ENCODE measurements at places on chromosomes 7 and 10. TPM values are rescaled to one million over a fixed set of nuclear protein-coding genes. Genes with fewer than 3 reads are reported as not detected.

WNT8B gene
- 0.18 TPM for total RNA-seq

SPOCK2 gene
- 2.0 TPM for total RNA-seq

TSC22D4 gene
- 17.4 TPM for total RNA-seq

ANKRD61 gene
- not detected for total RNA-seq

GIMAP4 gene
- total RNA-seq, result 5.4 TPM

MAPK8 gene
- 18.4 TPM for total RNA-seq

FLNC gene
- total RNA-seq, result 0.79 TPM

HTR5A gene
- total RNA-seq, result not detected

SPDYE2B gene
- total RNA-seq, result not detected

KRIT1 gene
- 21.8 TPM for total RNA-seq

TMEM236 gene
- 0.22 TPM for total RNA-seq

OR2A5 gene
- total RNA-seq, result not detected

AKR1D1 gene
- total RNA-seq, result not detected

SPAG6 gene
- total RNA-seq, result 0.34 TPM

PLPP4 gene
- not detected for total RNA-seq

AMPH gene
- total RNA-seq, result 1.5 TPM

DPYSL4 gene
- 2.7 TPM for total RNA-seq

ACSM6 gene
- total RNA-seq, result 1.6 TPM

FOXP2 gene
- 10.4 TPM for total RNA-seq

PRSS2 gene
- total RNA-seq, result 81,565 TPM

TMEM196 gene
- 0.20 TPM for total RNA-seq

TMEM229A gene
- total RNA-seq, result 0.20 TPM

CFAP70 gene
- total RNA-seq, result 3.1 TPM

HACD1 gene
- total RNA-seq, result 5.4 TPM

GSTO1 gene
- 22.7 TPM for total RNA-seq

SAMD9L gene
- total RNA-seq, result 1.7 TPM

DENND2A gene
- total RNA-seq, result 2.2 TPM

GARIN1A gene
- total RNA-seq, result 1.3 TPM

LIPM gene
- total RNA-seq, result not detected

CTAGE4 gene
- total RNA-seq, result 1.5 TPM

AGAP4 gene
- total RNA-seq, result 8.0 TPM

ACTL6B gene
- 0.55 TPM for total RNA-seq

SSC4D gene
- 2.4 TPM for total RNA-seq

RADIL gene
- total RNA-seq, result 10.0 TPM

TFPI2 gene
- total RNA-seq, result 11.8 TPM

MMP21 gene
- total RNA-seq, result 0.14 TPM

All from pancreas (tissue), 10 donors.